ENCODE measurements at places on chromosomes 3 and 15. TPM values are rescaled to one million over a fixed set of nuclear protein-coding genes. Genes with fewer than 3 reads are reported as not detected.
A peak's percentile ranks its signal among the peaks of the same experiment; 100 is the strongest.

DNA sequence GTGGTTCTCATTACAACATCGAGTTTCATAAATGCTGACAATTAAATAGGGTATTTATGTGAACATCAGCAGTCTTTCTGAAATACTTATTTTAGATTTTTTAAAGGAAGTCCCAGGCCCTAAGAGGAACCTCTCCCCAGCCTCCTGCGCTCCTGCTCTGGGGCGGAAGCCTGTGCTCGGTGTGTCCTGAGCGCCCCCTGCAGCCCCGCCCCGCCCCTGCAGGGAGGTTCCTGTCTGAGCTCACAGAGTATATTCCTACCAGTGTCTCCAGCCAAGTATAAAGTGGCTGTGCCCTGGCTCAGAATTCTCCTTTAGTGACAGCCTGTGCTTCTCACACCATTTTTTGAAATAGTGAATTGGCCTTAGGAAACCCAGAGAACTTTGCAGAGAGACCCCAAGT, 567.9 kb downstream of the GOLGA6L6 start:
- DNase-seq = no peak
- no peak overlapping the region for H3K27ac ChIP-seq
- no peaks in the 10 kb centered on the region for H3K36me3 ChIP-seq
- H3K4me1 ChIP-seq = no peaks in the 10 kb centered on the region
- H3K27me3 ChIP-seq = no peaks in the 10 kb centered on the region
- H3K4me3 ChIP-seq = no peak overlapping the region

DNA sequence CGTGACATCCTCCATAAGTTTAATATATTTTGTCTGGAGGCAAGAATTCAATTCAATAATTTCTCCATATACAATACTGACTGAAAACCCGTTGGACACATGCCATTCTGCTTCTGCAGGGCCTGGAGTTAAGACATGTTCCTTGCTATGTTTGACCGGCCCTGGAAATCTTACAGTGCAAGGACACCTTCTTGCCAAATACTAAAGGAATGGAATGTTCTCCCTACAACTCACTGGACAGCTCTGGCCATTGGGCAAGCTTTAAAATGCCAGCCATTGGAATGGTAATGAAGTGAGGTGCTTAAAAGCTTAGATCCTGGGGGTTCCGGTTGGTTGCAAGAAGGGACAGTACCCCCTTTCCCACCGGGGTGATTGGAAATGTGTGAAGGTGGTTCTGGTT, 329.8 kb upstream of the PROK2 start:
- H3K4me1 ChIP-seq = no peaks in the 10 kb centered on the region
- no peaks in the 10 kb centered on the region for H3K36me3 ChIP-seq
- H3K27ac ChIP-seq = no peak overlapping the region
- H3K27me3 ChIP-seq = no peaks in the 10 kb centered on the region
- no peak overlapping the region for H3K4me3 ChIP-seq
- no peak for DNase-seq

GRCh38 chr3:171329746-171330145, 130.5 kb downstream of the TNIK start:
- H3K36me3 ChIP-seq = no peaks in the 10 kb centered on the region
- DNase-seq = no peak
- no peaks in the 10 kb centered on the region for H3K27me3 ChIP-seq
- H3K4me1 ChIP-seq = no peaks in the 10 kb centered on the region
- H3K4me3 ChIP-seq = no peak overlapping the region
- H3K27ac ChIP-seq = no peak overlapping the region

GRCh38 chr3:103218146-103218545, 783.3 kb downstream of the ZPLD1 start:
- no peaks in the 10 kb centered on the region for H3K36me3 ChIP-seq
- no peak overlapping the region for H3K27ac ChIP-seq
- no peak overlapping the region for H3K4me3 ChIP-seq
- no peaks in the 10 kb centered on the region for H3K4me1 ChIP-seq

DNA sequence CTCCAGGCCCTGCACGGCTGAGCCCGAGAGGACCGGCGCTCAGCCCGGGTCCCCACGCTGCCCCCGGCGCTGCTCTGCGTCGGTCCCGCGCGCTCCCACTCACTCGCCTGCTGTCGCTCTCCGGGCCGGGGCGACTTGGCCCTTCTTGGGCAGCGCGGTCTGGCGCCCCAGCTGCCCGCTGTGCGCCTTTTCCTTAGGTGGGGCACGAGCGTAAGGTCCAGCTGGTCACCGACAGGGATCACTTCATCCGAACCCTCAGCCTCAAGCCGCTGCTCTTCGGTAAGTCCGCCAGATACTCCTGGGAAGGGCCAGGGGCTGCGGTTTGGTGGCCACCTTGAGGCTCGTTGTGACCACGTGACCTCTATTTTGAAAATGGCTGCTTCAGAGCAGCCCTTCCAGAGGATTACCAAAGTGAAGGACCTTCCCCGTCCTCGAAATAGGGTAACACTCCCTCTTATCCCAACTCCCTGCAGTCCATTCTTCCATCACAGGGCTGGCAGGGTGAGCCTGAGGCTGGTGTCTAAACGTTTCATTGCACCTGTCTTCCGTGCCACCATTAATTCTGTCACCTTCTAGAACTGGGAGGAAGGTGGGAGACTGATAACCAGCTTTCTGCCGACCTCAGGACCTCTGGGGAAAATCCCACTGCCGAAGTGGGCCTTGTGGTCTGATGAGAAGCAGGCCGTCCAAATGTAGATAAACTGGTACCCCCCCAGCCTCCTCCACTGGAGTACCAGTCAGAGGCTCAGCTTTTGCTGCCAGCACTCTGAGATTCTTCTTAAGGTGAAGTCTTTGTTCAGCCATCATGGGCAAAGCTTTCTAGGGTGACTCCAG, 812 bp downstream of the P4HTM start:
- H3K36me3 ChIP-seq = peaks cover 22% of the 10 kb centered on the region
- no peaks in the 10 kb centered on the region for H3K27me3 ChIP-seq
- H3K27ac ChIP-seq = peak overlapping the region; percentile 90
- DNase-seq = no peak
- H3K4me3 ChIP-seq = peak overlapping the region; percentile 91
- H3K4me1 ChIP-seq = peaks cover 22% of the 10 kb centered on the region

DNA sequence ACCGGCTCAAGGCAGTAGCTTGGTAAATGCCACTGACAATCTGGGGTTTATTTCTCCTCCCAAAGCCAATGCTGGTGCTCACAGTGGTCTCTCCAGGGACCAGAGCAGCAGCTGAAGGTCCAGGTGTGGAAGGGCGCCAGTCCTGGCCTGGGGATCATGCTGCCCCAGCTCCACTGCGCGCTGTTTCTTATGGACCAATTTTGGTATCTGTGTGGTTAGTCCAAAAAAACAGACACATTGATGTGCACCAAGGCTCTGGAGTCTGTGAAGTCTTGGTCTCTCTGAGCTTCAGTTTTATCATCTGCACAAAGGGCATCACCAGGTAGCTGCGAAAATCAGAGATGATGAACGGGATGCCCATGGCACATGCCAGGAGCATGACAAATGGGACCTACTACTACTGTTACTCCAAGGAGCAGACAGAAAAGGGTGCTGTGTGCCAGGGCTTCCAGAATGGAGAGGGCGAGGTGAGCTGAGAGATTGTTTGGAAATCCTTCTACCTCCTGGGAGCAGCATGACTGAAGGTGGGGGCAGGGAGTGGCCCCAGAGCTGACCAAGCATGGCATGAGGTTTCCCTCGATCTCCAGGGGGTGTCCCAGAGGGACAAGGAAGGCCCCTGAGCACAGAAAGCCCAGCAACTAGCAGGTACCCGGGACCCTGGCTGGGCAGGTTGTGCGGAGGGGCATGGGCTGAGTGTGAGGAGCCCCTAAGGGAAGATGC, 134.3 kb upstream of the PRR20G start:
- H3K4me1 ChIP-seq = peaks cover 4% of the 10 kb centered on the region
- no peaks in the 10 kb centered on the region for H3K27me3 ChIP-seq
- H3K27ac ChIP-seq = no peak overlapping the region
- no peaks in the 10 kb centered on the region for H3K36me3 ChIP-seq
- DNase-seq = no peak

DNA sequence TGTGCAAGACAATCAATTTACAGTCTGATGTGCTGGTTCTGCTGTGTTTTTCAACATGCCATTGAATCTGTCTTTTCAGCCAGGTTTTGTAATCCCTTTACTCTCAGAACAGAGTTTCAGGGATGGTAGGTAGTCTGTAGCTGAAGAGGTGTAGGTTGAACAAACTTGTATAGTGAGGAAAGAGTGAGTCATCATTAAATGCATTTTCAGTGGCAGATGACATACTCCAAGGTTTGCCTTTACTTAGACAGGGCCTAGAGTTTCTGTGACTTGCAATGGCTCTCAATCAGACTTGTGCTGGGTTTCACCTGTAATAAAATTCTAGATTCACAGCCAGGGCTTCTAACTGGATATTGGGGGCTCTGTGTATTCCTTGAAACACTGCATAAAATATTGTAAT, 94.6 kb downstream of the CYP19A1 start:
- no peaks in the 10 kb centered on the region for H3K4me1 ChIP-seq
- DNase-seq = no peak
- no peak overlapping the region for H3K27ac ChIP-seq
- H3K27me3 ChIP-seq = peaks cover 47% of the 10 kb centered on the region

- peak overlapping the region; percentile 83 for H3K27ac ChIP-seq
- peaks cover 47% of the 10 kb centered on the region for H3K4me1 ChIP-seq
- no peaks in the 10 kb centered on the region for H3K27me3 ChIP-seq
- DNase-seq = no peak
Measured at GRCh38 chr3:39142067-39142466, 11.3 kb downstream of the CSRNP1 start.

GRCh38 chr3:195099951-195100785, 170.8 kb downstream of the XXYLT1 start:
- H3K36me3 ChIP-seq = no peaks in the 10 kb centered on the region
- H3K27me3 ChIP-seq = no peaks in the 10 kb centered on the region
- no peak overlapping the region for H3K27ac ChIP-seq
- DNase-seq = no peak
- no peak overlapping the region for H3K4me3 ChIP-seq
- peaks cover 13% of the 10 kb centered on the region for H3K4me1 ChIP-seq

GRCh38 chr3:185720326-185720725, 104.5 kb downstream of the IGF2BP2 start:
- H3K27me3 ChIP-seq = no peaks in the 10 kb centered on the region
- no peak for DNase-seq
- peaks cover 13% of the 10 kb centered on the region for H3K4me1 ChIP-seq
- H3K4me3 ChIP-seq = no peak overlapping the region
- no peak overlapping the region for H3K27ac ChIP-seq
- no peaks in the 10 kb centered on the region for H3K36me3 ChIP-seq

Gene SERPINI2
- 1.1 TPM for total RNA-seq

Gene PATL2
- 1.3 TPM for total RNA-seq

Gene AQP9
- total RNA-seq = 2.0 TPM

Gene GHSR
- not detected for total RNA-seq

Gene TGM5
- 36.1 TPM for total RNA-seq

Gene GCSAM
- total RNA-seq = 0.26 TPM

Gene CRTAP
- total RNA-seq = 67.1 TPM

Gene CCDC39
- total RNA-seq = not detected

Gene LIPH
- 11.3 TPM for total RNA-seq

Gene ZIC4
- not detected for total RNA-seq

Measured in esophagus squamous epithelium (tissue), 5 donors.